ENCODE measurements at places on chromosomes 2 and 18.

- H3K27me3 ChIP-seq, result peaks cover 11% of the 10 kb centered on the region
- DNase-seq, result no peak
- H3K4me1 ChIP-seq, result no peaks in the 10 kb centered on the region
- H3K4me3 ChIP-seq, result no peak overlapping the region
Observed at GRCh38 chr2:2484301-2484700, 153.2 kb upstream of the MYT1L start.

DNA sequence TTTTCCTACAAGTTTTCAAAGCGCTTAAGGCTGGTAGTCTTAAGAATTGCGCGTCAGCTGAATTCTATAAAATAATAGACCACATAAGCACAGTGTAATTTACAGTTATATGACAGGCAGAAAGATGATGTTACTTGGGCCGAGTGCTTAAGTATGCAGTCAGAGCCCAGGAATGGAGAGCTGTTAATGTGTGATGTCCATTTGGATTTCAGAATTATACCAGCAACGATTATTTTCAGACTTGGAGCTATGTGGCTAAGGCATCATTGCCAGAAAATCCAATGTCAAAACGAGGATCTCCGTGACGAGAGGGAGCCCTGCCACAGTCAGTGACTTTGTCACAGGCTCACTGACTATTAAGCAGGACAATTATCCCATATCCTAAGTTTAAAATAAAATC lies 3.4 kb downstream of the KLF7 start:
- no peaks in the 10 kb centered on the region for H3K36me3 ChIP-seq
- DNase-seq, result no peak
- no peaks in the 10 kb centered on the region for H3K27me3 ChIP-seq
- H3K4me3 ChIP-seq, result peak overlapping the region; percentile 97
- H3K4me1 ChIP-seq, result peaks cover 61% of the 10 kb centered on the region

GRCh38 chr18:47754311-47755101 lies 176.0 kb downstream of the SMAD2 start:
- no peak overlapping the region for H3K27ac ChIP-seq
- peaks cover 7% of the 10 kb centered on the region for H3K36me3 ChIP-seq
- peak overlapping the region; percentile 40 for H3K4me3 ChIP-seq
- H3K27me3 ChIP-seq, result peaks cover 61% of the 10 kb centered on the region

DNA sequence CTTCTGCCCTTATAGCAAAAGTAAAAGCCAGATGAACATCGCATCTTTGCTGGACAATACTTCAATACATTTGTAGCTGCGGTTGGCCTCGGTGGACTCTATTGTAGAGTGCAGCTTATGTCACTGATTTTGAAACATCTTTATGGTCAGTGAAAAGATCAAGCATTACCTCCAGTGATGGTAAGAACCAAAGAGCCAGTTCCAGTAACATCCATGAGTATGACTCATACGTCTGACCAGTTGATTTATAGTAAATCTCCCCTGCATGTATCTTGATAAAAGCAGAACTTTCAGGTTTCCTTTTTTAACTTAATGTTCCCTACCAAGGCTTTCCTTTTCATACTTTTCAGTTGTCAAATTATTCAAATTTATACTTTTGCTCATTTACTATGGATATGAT lies 119.2 kb upstream of the HNRNPA3 start:
- no peak overlapping the region for H3K27ac ChIP-seq
- H3K4me1 ChIP-seq, result no peaks in the 10 kb centered on the region
- no peak for DNase-seq
- no peaks in the 10 kb centered on the region for H3K36me3 ChIP-seq

- H3K27me3 ChIP-seq, result peaks cover 2% of the 10 kb centered on the region
- H3K4me3 ChIP-seq, result no peak overlapping the region
- no peaks in the 10 kb centered on the region for H3K36me3 ChIP-seq
- no peak for DNase-seq
Observed at GRCh38 chr2:196244966-196245365, 73.6 kb upstream of the STK17B start.

DNA sequence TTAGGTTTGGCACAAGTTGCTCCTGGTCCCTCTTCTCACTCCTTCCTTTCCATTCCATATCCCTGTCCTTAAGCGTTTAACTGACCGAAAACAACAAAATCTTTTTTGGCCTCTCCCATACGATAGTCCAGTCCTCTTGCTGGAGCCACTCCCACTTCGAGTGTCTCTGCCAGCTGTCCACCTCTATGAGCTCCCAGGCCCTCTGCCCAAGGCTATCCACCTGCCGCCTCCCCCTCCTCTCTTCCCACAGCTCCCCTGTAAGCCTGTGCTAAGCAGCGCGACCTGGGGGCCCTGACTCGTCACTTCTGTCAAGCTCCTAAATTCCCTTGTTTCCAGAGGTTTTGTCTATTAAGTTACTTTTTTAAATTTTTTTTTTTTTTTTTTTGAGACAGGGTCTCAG lies 47.0 kb upstream of the FOSL2 start:
- DNase-seq, result no peak
- no peak overlapping the region for H3K4me3 ChIP-seq
- H3K27ac ChIP-seq, result no peak overlapping the region
- no peaks in the 10 kb centered on the region for H3K27me3 ChIP-seq
- H3K4me1 ChIP-seq, result peaks cover 66% of the 10 kb centered on the region

- H3K4me3 ChIP-seq, result no peak overlapping the region
- H3K27ac ChIP-seq, result no peak overlapping the region
- H3K36me3 ChIP-seq, result no peaks in the 10 kb centered on the region
Observed at GRCh38 chr2:168427451-168427850, 28.6 kb upstream of the CERS6 start.
